Stimulated activated CD4-positive, alpha-beta T cell treated with anti-CD3 and anti-CD28 coated beads, Interleukin-1b, Interleukin-23, amount 100 ng/mL, for 1 hour (primary cell): ENCODE measurements at places on chromosomes 16 and 17.

DNA sequence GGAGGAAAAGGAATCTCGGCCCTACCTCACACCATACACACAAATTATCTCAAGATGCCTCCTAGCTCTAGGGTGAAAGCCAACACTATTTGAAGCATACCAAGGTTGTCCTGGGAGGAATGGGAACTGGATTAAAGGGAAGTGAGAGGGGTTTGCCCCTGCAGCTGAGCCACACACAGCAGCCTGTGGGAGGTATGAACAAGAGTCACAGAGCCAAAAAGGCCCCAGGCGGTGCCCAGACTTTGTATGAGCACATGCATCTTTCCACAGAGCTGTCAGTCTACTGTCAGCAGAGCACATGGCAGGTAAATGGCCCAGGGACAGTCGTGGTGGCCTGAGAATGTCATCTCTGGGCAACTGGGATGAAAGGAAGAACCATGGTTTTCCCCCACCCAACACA lies 31.0 kb upstream of the RCVRN start:
- DNase-seq: no peak

- DNase-seq: no peak
These were observed 2.2 kb upstream of the AURKB start for GRCh38 chr17:8212312-8213180.

- no peak for DNase-seq
These were observed 17.0 kb upstream of the ITGAE start for GRCh38 chr17:3817851-3818605.

DNA sequence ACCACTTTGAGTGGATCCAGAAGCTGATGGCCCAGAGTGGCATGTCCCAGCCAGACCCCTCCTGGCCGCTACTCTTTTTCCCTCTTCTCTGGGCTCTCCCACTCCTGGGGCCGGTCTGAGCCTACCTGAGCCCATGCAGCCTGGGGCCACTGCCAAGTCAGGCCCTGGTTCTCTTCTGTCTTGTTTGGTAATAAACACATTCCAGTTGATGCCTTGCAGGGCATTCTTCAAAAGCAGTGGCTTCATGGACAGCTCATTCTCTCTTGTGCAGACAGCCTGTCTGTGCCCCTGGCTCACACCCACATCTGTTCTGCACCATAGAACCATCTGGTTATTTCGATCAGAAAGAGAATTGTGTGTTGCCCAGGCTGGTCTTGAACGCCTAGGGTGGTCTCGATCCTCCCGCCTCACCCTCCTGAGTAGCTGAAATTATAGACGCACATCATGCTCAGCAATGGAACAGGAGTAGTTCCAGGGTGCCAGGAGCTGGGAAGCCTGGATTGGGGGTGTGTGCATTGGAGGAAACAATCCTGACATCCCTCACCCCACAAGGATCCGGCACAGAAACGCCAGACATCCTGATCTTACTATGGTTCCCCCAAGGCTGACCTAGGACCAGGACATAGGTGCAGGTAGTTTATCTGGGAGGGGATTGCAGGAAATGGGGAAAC lies 4.6 kb downstream of the PRSS21 start:
- DNase-seq: no peak

GRCh38 chr16:66996324-66996982 lies 8.1 kb downstream of the CES4A start:
- DNase-seq: no peak

- DNase-seq: no peak
These were observed 1.0 kb downstream of the RSPRY1 start for GRCh38 chr16:57186872-57187854.

- no peak for DNase-seq
These were observed 371.9 kb downstream of the HS3ST3B1 start for GRCh38 chr17:14672830-14673229.

GRCh38 chr17:73588891-73589290 lies 55.4 kb downstream of the SDK2 start:
- DNase-seq: no peak

DNA sequence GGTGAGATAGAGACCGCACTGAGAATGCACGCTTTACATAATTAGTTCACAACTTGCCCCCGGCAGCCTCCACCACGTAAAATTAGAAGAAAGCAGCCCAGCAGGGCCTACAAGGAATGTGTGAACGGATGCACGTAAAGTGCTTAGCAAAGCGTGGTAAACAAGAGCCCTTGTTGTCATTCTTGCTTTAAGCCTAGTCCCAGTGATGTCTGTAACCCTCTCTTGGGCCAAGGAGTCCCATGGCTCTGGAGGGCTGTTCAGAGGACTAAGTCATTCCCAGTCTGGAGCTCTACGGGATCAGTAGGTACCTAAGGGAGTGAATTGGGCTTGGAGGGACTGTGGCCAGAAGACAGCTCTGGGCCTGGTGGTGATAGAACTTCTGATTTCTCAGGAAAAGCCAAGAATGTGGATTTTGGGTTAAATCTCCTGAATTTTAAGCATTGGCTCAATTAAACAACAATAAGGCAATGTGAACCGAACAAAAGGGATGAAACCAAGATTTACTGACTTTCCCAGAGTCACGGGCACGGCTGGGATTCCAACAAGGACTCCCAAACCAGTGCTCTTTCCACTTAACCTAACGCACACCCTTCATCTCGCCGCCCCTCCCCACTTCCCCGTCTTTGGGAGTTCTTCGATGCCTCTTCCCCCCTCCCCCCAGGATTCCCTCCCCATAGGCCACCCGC lies 775 bp upstream of the CHP2 start:
- DNase-seq: no peak

DNA sequence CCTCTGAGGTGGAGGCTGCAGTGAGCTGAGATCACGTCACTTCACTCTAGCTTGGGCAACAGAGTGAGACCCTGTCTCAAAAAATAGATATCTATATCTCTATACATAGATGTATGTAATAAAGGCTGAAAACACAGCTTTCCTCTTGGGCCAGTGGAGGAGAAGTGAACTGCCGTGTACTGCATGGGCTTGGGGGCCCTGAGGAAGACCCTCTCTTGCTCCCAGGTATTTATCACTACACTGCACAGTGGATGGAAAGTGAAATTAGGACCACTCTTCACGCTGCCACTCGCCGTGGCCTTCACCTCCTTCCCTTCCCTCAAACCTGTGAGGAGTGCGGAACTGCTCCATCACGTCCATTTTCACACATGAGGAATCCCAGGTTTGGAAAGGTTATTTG lies 68.8 kb upstream of the SIAH1 start:
- DNase-seq: no peak

DNA sequence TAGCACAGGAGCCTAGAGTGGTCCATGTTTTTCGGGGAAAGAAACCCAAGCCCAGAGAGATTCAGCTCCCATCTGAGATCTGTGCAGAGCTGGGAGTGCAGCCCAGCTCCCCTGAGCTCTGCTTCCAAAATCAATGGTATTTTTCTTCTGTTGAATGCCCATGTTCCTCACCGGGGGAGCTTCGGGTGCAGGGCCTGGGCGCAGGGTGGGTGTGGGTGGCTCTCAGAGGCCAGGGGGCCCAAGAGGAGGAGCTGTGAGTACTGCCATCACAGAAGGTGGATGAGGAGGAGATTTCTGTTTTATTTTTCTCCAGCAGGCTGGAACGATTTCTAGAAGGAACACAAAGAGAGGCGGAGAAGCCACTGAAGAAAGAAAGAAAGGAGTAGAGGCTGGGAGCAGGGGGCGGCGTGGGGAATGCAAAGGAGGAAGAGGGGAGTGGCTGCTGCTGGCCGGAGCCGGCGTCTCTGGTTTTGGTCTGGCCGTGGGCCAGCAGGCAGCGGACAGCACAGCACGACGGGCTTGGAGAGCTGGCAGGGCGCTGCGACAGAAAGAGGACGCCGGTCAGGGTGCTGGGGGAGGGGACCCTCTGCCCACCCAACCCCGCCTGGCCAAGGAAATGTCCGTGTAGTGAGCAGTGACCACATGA lies 76.2 kb upstream of the KSR1 start:
- no peak for DNase-seq

- no peak for DNase-seq
These were observed 82.9 kb downstream of the ZNF778 start for GRCh38 chr16:89300311-89300975.

GRCh38 chr16:49703483-49703882 lies 152.4 kb downstream of the ZNF423 start:
- no peak for DNase-seq

- DNase-seq: no peak
These were observed 83.6 kb downstream of the SDR42E1 start for GRCh38 chr16:81927561-81928185.

DNA sequence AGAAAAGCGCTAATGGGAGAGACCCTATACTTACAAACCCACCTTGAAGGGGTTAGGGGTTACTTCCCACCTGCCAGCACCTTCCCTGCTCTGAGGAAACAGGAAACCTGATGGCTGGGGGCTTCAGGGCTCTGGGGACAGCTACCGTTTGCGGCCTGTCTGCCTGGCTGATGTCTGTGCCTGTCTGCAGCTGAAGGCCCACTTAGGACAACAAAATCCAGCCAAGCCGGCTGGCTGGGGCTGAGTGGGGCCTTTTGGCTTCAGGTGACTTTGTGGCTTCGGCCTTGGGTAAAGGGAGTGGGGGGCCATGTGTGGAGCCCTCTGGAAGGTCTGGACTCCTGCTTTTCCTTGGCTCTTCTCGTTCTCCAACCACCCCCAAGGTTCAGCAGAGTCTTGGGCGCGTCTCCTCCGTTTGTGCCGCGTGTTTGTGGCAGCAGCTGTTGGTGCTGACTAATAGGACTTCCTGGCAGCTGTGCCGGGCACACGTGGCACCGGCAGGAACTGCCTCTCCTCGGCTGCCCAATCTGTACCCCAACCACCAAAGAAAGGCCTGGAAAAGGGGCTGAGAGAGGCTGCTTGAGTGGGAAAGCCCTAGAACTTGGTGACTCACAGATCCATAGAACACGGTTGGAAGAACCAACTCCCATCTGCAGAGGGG lies 186.7 kb downstream of the MSI2 start:
- DNase-seq: peak; percentile 39

DNA sequence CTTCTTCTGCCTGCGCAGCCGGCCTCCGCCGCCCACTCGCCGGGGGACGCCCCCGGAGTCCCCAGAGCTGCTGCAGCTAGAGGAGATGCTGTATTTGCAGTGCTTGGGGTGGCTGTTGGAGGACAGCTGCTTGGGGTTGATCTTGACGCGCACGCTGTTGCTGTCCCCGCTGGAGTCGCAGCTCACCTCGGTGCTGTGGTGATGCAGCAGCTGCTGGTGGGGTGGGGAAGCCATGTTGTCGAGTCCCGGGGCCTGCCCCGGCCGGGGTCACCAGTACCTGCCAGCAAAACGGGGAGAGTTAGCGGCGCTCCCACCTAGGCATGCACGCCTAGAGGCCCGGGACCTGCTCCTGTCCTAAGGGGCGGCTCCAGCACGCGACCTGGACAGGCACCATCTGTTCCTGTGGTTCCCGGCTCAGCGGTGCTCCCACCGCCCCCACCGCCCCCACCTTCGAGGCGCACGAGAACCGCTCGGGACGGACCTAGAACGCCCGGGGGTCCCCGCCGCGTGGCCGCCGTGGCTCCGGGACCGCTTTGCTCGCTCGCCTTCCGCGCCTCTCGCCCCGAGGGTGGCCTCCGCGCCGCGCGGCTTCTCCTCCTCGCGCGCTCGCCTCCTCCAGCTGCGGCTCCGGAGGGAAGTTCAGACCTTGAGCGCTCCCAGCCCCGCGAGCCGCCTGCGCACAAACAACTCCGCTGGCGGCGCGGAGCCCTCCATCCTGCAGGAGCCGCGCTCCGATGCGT lies 863 bp downstream of the ADCY9 start:
- no peak for DNase-seq

DNA sequence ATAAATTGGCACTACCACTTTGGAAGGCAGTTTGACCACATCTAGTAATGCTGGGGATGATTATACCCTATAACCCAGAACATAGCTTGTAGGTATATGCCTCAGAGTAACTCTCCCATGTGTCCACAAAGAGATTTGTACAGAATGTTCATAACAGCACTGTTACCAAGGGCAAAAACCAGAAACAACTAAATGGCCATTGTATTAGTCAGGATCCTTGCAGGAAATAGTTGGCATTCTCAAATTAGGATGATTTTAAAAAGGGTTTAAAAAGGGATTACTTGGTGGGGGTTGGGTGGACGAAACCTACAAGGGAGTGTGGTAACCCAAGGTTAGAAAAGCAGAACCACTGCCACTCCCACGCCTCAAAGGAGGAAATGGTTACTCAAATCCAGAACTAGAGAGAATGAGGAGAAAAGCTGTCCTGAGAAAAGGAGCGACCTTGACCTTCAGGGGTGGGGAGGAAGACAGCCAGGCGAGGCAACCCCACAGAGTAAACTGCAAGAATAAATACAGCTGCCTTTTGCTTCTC lies 2.1 kb downstream of the CPPED1 start:
- DNase-seq: no peak

DNA sequence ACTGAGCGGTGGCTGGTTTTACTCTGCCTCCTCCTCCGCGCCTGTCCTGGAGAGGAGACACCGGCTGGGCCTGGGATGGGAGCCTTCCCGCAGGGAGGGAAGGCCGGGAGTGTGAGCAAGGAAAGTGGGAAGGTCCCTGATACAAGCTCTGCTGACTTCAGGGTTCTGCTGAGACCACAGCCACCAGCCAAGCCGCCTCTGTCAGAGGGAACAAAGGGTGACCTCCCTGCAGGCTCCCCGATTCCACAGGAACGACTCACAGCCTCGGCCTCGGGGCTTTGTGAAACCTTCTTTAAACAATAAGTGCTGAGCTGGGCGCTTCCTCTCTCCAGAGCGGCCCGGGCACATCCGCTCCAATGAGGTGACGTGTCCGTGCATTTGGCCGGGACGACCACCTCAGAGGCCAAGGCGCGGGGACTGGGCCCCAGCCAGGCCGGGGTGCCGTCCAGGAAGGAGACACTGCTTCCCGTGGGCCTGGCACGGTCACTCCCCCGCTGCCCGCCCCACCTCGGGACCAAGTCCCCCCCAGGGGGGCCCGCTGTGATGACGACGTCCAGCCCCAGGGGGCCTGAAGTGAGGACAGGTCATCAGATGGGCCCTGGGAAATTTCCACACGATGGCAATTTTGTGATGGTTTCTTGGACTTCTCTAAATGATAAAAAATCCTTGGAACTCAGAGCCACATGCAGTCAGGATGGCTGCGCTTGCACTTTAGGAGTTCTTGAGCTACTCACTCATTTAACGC lies 11.8 kb upstream of the CIBAR2 start:
- no peak for DNase-seq

DNA sequence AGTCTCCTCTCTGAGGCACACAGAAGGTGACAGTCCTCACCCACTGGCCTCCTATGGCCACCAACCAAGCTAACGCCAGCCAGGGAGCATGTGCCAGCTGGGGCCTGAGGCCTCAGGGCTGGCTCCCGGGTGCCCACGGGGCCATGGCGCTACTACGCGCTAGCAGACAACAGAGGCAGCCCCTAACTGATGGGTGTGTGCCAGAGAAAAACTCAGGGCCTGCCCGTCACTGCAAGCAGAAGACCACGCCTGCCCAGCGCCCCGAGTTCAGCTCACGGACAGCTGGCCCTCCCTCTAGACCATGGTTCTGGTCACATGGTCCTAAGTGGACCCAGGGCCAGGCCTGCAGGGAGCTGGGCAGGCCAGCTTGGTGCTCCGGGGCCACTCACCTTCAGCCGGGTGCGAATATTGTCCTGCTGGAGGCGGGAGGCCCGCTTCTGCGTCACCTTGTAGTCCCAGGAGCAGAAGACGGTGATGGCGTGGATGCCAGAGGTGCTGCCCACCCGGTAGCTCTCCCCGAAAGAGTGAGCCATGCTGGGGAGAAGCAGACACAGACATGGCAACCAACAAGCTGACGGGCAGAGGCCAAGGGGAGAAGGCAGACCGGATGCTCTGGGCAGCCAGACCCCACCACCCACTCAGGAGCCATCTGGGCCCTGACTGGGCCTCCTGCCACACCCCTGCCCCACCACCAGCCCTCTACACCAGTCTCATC lies 6.2 kb downstream of the TMC6 start:
- no peak for DNase-seq

GRCh38 chr17:6648181-6648580 lies 3.2 kb downstream of the MED31 start:
- no peak for DNase-seq

- no peak for DNase-seq
These were observed 351.2 kb downstream of the C16orf95 start for GRCh38 chr16:86965840-86966550.
